ENCODE measurements at places on chromosomes 1 and 21.
A peak's percentile ranks its signal among the peaks of the same experiment; 100 is the strongest.

- no peak for DNase-seq
These were observed 90.2 kb downstream of the ESRRG start for GRCh38 chr1:216632980-216633379.

DNA sequence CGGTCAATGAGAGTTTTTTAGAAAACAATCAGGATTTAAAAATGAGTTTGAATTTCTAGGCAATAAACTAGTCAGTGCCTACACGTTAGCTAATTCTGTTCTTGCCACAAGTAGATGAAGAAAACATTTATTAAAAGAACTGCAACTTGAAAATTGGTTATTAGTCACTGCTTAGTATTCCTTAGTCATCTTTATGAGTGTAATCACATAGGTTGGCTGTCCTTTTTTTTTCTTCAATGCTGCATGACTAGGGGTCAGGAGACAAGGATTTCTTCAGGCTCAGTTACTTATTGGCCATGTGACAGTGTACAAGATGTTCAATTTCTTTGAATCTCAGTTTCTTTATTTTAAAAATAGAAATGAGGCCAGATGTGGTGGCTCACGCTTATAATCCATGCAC, 17.1 kb downstream of the SOAT1 start:
- peak; percentile 81 for DNase-seq

DNA sequence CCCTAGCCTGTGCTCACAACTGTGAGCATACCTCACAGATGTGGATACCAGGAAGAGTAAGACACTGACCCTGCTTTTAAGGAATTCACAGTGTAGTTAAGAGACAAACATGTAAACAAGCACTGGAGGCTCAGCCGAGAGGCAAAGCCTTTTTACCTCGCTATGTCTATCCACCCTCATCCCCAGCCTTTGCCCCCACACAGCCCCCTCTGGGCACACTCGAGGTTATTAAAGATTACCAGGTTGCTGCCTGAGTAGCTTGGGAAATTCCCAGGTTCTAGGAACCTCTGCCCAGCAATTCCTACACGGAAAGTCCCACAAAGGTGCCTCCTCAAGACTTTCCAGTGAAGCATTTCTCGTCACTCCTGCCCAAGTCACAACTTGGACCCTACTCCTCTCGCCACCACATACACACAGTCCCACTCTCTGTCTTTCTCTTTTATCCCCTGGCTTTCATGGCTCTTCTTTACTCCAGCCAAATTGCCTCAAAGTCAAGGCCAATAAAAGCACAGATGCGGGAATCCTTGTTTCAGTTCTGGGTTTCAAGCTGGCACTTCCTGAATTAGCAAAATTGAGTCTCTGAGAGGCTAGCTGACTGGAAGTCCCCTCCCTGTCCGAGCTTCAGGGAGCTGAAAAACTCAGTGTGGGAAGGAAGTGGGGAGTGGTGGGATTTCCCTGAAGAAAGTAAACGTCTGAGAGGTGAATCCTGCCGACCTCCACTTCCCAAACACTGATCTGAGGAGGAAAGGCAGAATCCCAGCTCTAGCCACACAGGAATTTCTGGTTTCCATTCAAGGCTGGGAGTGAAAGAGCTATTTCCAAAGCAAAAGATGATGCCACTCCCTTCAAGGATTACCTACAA, 7.6 kb downstream of the DENND2D start:
- DNase-seq, result peak; percentile 24

DNA sequence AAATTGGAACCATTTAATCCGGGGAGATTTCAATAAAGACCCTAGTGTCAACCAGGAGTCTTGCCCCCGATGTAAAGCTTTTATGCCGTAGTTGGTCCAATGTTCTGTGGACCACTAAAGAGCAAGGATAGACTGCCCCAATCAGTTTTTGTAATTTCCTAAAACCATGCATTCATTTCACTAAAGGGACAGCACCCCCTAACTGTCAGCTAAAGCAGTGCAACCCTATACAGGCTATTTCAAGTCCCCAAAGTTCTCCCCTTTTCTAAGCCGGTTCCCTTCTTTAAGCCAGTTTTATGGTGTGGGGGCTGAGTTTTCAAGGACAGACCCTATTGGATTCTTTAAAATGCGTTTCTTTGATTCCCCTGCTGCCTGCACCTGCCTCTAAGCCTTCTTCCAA, 12.7 kb upstream of the PDPN start:
- DNase-seq, result no peak
